ENCODE measurements at places on chromosomes 11 and 22.

- no peak for DNase-seq
These were observed 49.2 kb downstream of the DBX1 start for GRCh38 chr11:20110908-20111669.

DNA sequence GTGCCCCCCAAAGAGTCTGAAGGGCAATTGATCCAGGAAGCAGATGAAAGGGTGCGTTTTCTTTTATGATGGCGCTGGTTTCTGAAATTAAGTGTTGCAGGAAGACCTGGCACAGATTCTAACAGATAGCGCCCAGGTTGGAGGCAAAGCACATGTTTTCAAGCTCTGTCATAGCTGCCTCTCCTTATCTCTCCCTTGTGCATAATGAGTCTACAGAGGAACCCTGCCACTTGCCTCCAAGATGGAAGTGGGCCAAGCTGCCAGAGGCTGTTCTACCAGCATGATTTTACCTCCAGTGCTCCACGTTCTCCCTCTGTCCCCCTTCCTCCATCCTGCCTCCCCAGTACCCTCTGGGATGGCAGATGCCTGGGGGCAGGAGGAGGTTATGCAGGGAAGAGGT, 30.0 kb upstream of the TLCD5 start:
- DNase-seq, result no peak

- DNase-seq, result no peak
These were observed 126.5 kb downstream of the CHST1 start for GRCh38 chr11:45538939-45539338.

- DNase-seq, result no peak
These were observed 113.6 kb downstream of the SIK3 start for GRCh38 chr11:116984589-116984988.

- no peak for DNase-seq
These were observed 1484.5 kb upstream of the TENM4 start for GRCh38 chr11:80925321-80925720.

DNA sequence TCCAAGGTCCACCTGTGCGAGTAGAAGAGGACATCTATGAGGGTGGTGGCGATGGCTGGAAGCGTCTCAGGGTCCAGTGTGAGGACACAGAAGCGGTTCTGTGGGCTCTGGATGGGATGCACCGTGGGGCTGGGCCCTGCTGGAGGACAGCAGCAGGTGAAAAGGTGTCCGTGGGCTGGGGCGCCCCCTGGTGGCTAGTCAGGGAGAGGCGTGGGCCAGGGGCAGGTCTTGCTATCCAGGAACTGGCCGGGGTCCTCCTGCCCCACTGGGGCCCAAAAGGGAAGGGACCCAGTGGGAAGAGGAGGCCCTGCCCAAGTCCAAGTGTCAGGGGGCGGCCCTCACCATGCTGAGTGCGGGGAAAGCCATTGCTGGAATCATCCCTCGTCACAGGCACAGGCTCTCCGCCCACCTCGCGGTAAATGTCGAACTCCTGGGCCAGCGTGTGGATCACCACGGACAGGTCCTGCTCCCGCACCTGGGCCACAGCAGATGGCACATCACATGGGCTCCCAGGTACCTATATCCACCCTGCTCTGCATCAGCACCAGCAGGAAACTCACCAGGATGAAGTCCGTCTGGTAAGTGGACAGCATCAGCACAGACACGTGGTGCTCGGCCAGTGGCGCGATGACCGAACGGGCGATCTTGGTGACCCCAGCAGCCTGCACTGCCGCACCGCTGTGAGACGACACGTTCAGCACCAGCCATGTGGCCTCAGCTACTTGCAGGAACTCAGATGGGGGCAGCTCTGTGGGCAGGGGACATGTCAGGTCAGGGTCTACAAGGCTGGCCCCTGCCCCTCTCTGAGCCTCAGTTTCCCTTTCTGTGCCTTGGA, 2.3 kb downstream of the CASTOR1 start:
- no peak for DNase-seq

DNA sequence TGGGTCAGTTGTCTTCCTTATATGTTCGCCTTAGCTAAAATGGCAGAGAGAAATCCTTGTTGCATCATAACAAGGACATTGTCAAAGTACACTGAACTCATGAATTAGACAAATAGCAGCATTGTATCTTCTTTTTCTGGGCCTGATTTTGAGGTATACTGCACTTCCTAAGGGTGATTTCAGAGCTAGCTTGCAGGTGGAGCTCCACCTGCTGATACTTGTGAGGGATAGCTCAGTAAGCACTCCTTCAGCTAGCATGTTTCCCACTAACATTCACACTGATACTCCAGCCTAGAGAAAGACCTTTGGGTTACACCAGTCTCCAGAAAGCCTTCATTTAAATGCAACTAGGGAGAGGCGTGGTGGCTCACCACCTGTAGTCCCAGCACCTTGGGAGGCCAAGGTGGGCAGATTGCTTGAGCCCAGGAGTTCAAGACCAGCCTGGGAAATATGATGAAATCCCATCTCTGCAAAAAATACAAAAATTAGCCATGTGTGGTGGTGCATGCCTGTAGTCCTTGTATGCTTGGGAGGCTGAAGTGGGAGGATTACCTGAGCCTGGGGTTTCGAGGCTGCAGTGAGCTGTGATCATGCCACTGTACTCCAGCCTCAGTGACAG, 29.8 kb downstream of the JAM3 start:
- no peak for DNase-seq

DNA sequence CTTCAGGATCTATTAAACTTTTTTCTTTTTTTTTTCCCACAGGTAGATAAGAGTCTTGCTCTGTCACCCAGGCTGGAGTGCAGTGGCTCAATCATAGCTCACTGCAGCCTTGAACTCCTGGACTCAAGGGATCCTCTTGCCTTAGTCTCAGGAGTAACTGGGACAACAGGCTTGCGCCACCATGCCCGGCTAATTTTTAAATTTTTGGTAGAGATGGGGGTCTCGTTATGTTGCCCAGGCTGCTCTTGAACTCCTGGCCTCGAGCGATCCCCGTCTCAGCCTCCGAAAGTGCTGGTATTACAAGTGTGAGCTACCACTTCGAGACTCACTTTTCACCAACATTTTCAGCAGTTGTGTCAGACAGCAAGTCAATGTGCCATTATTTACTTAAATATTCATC, 962 bp downstream of the SIRT3 start:
- DNase-seq, result no peak

- no peak for DNase-seq
These were observed 41.3 kb downstream of the CD6 start for GRCh38 chr11:61012737-61013215.

- DNase-seq, result no peak
These were observed 28.6 kb upstream of the AMPD3 start for GRCh38 chr11:10426475-10426874.

GRCh38 chr22:21827628-21828267, 39.7 kb downstream of the MAPK1 start:
- DNase-seq, result no peak

DNA sequence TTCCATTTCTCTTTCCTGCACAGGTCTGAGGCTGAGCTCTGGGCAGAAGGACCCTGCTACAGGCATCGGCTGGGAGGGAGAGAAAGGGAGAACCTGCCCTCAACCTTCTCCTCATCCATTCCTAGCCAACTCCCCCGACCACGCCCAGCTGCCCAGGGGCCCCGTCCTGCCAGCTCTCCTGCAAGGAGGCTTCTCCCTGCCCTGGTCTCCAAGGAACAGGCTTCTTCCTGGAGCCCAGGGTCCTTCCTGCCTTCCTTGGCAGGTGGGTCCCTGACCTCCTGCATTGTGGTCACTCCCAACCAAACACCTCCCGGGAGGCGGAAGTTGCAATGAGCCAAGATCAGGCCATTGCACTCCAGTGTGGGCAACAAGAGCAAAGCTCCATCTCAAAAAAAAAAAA, 12.5 kb upstream of the HMOX1 start:
- DNase-seq, result no peak

DNA sequence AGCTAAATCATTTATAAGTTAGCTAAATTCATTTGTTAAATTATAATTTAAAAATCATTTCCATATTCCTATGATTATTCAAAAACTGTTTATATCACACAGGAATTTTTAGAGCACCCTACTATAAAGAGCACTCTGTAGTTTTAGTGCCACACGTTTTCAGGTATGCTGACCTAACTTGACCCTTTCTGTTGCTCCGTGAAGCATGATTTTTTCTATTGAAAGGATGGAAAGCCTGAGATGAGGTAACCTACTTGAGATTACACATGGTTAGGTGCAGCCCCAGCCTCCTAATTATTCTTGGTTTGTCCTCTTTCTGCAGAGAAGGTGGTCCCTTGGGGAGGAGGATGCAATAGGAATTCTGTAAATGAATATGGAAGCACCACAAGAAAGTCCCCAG, 72.6 kb downstream of the PPFIBP2 start:
- DNase-seq, result no peak

GRCh38 chr11:61697078-61697502, 16.9 kb downstream of the DAGLA start:
- no peak for DNase-seq

GRCh38 chr11:7909585-7910285, 21.3 kb downstream of the OR10A6 start:
- no peak for DNase-seq

GRCh38 chr11:75350743-75351540, 519 bp downstream of the ARRB1 start:
- DNase-seq, result no peak

DNA sequence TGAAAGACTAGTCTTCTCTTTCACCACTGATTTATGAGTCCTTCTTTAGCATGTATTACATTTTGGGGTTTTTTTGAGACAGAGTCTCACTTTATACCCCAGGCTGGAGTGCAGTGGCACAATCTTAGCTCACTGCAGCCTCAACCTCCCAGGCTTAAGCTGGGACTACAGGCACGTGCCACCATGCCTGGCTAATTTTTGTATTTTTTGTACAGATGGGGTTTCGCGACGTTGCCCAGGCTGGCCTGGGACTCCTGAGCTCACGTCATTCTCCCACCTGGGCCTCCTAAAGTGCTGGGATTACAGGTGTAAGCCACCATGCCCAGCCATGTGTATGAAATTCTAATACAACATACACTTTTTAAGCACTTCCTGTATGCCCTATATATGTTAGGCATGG, 26.3 kb upstream of the CXCR5 start:
- no peak for DNase-seq

DNA sequence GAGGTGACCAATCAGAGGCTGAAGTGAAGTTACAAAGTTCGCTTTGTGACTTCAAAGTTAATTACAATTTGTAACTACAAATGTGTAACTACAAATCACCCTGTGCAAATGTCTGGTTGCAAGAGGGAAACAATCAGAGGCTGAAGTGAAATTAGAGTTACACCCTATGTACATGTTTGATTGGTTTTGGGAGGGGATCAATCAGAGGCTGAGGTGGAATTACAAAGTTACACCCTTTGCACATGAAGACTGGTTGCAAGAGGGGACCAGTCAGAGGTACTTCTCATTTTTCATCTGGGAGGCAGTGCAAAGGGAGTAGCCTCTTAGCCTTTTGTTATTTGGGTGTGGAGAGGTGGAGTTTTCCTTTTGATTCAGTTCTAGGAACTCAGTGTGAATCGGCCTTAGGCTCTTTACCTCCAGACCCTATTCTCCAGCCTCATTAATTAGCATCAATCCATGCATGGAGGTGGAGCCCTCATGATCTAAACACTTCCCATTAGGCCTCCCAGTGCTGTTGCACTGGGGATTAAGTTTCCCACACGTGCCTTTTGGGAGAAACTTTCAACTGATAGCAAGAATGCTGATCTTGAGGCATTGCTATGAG, 291.3 kb upstream of the MTNR1B start:
- DNase-seq, result no peak

GRCh38 chr11:94196363-94196762, 67.7 kb downstream of the PANX1 start:
- no peak for DNase-seq

- no peak for DNase-seq
These were observed 341.9 kb upstream of the B3GAT1 start for GRCh38 chr11:134753771-134754520.

DNA sequence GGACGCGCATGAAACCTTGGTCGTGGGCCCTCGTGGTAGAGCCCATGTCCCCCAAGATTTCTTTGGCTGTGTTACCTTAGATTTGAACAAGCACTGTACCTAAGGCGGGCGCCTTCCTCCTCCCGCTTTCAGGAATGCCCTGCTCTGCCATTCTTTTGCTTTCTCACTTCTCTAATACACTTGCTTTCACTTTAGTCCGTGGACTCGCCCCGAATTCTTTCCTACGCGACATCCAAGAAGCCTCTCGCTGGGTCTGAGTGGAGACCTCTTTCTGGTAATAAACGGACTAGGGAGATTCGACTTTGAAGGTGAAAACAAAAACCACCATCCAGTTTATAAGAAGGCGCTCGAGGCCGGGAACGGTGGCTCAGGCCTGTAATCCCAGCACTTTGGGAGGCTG, 1.2 kb upstream of the NUP50 start:
- no peak for DNase-seq

GRCh38 chr11:34519595-34520235, 6.1 kb upstream of the ELF5 start:
- DNase-seq, result no peak

GRCh38 chr11:82682003-82682751, 51.5 kb downstream of the FAM181B start:
- DNase-seq, result peak; percentile 54

- no peak for DNase-seq
These were observed 9.9 kb downstream of the TTC12 start for GRCh38 chr11:113324250-113324649.

GRCh38 chr22:39282645-39283321, 36.6 kb downstream of the RPL3 start:
- DNase-seq, result no peak

- no peak for DNase-seq
These were observed 8.9 kb downstream of the SCGB1A1 start for GRCh38 chr11:62427630-62428233.

- no peak for DNase-seq
These were observed 108.6 kb downstream of the SYN3 start for GRCh38 chr22:32949391-32950173.
